ENCODE measurements at places on chromosomes 5 and 9. TPM values are rescaled to one million over a fixed set of nuclear protein-coding genes. Genes with fewer than 3 reads are reported as not detected.

RAI14 gene
- 76.1 TPM for total RNA-seq

TEX48 gene
- not detected for total RNA-seq

OBP2B gene
- total RNA-seq = not detected

DNA sequence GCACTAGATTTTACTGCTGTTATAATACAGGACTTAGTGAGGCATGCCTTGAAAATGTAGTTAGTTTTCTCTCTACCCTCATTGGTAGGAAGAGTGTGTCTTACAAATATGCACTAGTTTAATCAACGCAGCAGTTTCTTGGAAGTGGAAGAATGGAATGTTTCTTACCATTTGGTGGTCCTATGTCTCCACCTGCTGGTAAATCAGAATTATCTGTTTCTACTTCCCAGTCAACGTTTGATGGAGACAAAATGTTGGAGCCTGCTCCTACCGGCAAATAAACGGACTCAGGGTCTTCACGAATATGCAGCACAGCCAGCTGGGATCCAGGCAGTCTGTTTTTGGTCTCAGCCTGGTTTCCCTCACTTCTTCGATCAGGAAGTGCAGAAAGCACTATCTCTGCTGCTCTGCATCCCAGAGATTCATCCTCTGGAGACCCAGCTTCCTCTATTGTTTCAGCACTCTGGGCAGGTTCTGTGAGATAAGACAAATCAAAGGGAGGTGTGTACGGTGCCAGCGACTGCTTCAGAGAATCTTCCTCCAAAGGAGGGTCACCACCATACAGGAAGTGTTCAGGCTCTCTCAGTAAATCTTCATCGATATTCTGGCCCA is 59.5 kb upstream of the PCA3 start:
- DNase-seq = no peak

DNA sequence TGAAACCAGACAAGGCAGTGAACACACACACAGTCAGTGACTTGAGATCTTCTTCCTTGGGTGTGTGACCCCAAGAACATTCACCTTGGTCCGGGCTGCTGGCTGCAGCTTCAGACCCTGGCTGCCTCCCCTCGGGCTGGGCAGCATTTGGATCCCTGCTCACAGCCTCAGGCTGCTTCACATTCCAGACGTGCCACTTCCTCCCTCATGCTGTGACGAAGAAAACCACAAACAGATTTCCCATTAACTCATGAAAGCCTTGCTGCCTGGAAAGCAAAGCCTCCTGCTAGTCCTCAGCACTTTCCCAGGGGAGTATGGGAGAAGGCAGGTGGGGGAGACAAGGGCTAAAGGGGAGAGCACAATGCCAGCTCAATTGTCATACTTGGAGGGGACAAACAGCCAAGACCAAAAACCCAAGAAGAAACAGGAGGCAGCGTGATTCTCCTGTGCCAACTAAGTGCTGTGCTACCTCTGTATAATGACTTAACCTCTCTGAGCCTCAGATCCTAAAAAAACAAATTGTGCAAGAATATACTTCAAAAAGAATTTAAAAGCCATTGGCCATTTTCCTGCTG is 594.6 kb upstream of the BRINP1 start:
- no peak for DNase-seq

GRCh38 chr9:137417161-137418021 is 5.6 kb downstream of the EXD3 start:
- DNase-seq = peak; percentile 79

- DNase-seq = no peak
Measured at GRCh38 chr9:100216178-100216787, 117.2 kb downstream of the INVS start.

DNA sequence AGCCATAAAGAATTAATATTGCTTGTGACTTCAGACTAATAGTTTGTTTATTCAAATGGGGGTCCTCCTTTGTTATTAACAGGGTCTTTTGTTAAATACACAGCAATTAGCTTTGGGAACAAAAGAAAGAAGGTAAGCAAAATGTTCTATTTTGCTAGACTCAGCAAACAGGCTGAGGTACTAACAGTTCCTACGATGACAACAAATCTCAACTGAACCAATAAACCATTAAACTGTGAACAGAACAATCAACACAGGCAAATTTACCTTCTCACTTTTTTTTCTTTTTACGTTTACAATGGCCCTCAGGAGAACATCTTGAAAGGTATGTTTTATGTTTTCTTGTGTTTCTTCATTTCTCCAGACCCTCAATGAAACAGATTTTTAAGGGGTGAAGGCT is 207.2 kb downstream of the NFIB start:
- DNase-seq = no peak

DNA sequence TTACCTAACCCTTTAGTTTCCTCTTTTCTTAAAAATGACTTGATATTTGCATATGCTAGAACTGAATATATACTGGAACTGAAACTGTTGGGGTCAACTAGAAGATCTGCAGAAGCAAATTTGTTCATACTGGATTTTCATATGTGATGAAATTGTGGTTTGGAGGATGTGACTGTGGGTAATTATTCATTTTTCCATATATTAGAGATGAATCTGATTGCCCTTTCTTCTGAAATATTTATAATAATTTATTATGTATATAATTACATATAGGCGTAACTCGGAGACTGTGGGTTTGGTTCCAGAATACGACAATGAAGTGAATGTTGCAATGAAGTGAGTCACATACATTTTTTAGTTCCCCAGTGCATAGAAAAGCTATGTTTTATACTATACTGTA is 149.1 kb downstream of the ATP10B start:
- no peak for DNase-seq

DNA sequence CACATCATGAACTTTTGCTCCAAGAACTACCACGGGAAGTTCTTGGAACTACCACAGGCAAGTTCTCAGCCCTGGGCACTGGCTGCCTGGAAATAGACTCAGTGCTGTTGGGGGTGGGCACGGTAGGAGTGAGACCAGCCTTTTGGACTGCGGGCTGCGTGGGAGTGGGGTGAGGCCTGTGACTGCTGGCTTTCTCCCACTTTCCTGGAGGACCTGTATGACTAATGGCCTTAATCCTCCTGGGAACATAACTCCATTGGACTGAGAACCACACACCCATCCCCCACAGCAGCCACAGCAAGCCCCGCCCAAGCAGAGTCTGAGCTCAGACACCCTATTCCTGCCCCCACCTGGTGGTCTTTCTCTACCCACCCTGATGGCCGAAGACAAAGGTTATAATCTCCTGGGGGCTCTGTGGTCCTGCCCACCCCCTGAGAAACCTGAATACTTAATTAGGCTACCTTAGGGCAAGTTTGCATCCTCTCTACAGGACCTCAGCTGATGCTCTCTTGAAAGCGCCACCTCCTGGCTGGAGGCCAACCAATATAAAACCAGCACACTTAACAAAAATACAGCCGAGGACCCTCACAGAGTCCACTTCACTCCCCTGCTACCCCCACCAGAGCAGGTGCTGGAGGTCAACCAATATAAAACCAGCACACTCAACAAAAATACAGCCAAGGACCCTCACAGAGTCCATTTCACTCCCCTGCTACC is 112.6 kb downstream of the CACNA1B start:
- no peak for DNase-seq
